NCI-H2029 (cell line): ENCODE measurements at places on chromosomes 4 and X.

- DNase-seq, result no peak
These were observed 32.9 kb upstream of the STX18 start for GRCh38 chr4:4574792-4575191.

DNA sequence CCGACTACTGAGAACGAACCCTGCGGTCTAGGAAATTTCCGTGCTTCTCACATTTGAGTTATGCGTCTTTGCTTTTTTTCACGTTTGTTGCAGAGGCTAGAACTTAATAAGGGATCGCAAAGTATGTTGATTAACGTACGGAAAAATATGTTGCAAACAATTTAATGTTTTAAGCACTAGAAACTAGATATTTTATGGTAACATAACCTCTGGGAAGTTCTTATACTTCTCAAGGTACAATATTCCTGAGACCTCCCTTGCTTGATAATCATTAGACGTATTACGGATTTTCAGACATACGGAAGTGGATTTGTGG is 639 bp upstream of the PRDM5 start:
- DNase-seq, result no peak

DNA sequence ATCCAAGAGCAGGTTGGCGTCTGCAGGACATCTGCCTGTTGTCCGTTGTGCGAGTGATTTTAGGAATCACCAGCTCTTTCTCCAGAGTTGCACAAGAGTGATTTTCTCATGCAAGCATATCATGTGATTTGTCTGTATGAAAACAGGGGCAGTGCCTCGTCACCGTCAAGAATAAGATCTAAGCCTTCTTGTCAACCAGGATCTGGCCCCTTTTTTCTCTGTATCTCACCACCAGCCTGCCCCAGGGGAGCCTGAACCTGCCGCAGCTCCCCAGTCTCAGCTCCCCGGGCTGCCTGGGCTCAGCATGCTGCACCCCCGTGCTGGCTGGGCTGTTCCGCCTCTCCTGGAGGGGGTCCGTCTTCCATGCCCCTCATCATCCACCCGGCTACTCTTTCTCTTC is 90.5 kb downstream of the STOX2 start:
- DNase-seq, result no peak

- DNase-seq, result no peak
These were observed 1102.6 kb downstream of the ADGRL3 start for GRCh38 chr4:62302710-62303109.

DNA sequence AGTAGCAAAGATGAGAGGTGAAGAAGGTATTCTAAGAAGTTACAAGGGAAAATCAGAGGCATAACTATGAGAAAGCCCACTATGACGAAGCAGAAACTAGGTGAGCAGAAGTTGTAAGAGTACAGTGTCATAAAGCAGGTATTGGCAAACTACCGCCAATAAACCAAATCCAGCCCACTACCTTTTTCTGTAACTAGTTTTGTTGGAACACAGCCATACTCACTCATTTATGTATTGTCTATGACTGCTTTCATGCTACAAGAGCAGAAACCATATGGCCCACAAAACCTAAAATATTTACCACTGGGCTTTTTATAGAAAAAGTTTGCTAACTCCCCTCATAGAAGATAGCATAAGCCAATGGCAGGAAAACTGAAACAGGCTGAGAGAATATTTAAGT is 31.8 kb upstream of the ZCCHC13 start:
- no peak for DNase-seq

DNA sequence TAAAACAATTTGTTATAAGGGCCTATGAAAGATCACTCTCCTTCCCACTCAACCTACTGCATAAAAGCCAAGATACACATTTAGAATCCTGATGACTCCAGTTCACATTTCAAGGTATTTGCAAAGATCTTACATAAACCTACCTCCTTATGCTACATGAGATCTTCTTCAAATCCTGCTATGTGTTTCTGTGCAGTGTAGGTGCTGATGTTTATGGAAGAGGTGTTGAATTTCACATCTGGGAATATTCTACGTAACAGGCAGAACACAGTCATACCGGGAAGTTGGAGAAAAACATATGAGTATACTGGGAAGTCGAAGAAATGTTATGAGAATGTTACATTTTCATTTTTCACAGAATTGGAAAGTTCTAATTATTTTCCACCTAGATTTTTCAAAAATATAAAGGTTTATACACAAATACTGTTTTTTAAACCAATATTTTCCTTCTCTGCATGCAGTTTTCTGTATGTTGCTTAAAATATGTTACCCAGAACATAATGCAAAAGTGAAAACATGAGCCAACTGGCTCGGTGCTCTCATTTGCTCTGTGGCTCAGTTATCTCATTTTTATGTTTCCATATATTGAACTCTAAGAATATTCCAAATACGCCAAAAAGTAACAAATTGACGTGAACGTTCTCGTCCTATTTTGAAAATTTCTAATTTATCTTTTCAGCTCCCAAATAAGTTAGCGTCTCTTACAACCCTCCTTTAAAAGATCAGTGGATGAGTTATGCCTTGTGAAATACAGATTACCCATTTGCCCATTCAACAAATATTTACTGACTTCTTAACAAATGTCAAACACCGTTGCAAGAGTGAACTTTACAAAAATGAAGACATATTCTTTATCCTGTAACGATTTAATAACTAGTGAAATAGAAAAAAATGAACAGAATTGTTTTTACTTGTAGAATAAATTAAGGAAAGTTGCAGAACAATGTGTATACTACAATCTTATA is 899.3 kb downstream of the STIM2 start:
- no peak for DNase-seq

DNA sequence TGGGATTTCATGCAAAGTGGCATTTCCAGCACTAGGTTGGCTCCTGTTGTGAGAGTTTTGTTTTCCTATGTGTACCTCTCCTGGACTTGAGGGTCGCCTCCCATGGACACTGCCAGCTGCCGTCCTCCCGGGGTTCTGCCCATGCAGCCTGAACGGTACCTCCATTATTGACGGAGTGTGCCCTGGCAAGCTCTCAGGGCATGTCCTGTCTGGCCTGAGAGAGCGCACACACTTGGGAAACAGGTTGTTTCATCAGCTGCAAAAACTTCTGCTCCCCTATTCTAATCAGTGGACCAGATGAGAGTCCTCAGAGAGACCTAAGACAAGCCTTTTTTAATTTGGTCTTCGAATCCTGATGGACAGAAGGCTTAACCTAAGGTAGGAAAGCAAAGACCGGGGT is 56.6 kb upstream of the HOPX start:
- no peak for DNase-seq

- DNase-seq, result no peak
These were observed 3.6 kb downstream of the NEIL3 start for GRCh38 chr4:177313263-177313662.

DNA sequence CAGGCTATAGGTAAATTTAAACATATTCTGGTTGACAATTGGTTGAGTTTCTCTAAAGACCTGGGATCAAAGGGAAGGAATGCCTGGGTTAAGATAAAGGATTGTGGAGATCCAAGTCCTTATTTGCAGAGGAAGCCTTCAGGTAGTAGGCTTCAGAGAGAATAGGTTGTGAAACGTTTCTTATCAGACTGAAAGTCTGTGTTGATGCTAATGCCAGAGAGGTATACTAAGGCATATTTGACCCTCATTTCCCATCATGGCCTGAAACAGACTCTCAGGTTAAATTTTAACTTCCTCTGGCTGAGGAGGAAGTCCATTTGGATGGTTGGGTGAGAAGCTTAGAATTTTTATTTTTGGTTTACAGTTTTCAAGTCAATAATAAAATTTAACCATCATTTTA is 48.1 kb downstream of the UGT2A2 start:
- DNase-seq, result no peak

DNA sequence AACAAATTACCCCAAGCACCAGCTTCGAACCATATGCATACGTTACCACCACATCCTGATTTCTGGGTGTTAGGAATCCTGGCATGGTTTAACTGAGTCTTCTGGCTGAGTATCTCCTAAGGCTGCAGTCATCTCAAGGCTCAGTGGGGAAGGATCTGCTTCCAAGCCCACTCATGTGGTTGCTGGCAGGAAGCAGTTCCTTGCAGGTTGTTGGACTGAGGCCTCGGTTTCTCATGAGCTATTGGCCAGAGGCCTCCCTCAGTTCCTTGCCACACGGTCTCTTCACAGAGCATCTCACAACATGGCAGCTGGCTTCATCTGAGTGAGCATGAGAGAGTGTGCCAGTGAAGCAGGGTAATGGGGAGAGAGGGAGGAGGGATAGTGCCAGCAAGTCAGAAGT is 96.1 kb upstream of the MTM1 start:
- DNase-seq, result no peak

DNA sequence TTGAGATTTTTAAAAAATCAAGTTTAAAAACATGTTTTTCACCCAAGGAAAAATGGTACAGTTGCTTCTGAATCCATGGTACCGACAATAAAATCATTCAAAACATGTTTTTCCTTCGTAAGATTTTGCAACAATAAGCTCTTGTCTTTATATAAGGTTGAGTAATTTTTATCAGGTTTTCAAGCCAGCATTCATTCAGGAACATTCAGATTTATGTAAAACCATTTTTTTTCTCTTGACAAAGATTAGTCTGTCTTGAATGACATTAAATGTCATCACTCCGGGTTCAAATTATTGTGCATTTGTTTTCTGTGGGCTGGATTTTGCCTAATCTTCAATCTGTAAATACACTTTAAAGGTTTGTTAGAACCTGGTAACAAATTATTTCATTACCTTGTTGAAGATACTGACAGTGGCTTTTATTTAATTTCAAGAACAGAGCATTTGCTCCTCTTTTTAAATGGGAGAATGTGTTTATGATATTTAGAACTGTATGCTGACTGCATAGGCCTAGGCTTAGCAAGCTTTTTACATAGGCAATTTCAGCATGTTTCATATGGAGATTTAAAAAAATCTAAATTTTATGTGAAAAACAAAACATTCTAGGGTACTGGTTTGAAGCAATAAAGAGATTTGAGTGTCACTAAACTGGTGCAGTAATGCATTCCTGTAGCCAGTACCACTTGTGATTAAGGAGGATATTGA is 336.4 kb upstream of the HAND2 start:
- DNase-seq, result no peak

DNA sequence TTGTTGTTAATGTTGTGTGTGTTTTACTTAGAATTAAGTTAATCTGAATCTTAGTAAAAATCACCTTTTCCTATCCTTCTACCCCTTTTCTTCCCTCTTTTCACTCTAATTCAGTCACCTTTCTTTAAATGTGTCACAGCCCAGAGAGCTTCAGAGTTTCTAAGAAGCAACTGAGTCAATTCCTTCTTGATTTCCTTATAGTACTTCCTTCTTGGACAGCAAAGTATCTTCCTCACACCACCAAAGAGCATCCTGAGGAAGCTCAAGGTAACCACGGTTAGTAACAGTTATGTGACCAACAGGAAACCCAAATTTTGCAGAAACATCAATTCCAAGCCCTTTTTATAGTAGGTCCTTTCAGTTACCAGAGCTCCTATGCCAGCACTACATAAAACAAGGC is 243.2 kb upstream of the BMP3 start:
- no peak for DNase-seq

- no peak for DNase-seq
These were observed 65.8 kb upstream of the GPRIN3 start for GRCh38 chr4:89373394-89373793.

DNA sequence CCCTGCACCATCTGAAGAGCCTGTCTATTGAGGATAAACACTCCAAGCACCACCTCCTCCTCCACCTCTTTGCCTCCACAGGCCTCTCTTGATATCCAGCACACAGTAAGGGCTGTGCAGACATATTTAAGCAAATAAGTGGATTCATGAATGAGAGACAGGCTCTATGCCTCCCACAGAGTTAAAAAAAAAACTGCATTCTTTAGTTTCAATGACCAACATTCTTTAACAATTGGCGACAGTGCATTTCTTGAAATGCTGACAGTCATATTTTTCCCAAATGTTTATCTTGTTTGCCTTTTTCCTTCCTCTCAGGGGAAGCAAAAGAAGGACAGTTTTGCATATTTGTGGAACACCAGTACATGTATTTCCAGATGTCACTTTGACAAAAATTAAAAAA is 38.6 kb downstream of the MXRA5 start:
- no peak for DNase-seq

- no peak for DNase-seq
These were observed 94.1 kb upstream of the FAM9B start for GRCh38 chrX:9127986-9128385.

DNA sequence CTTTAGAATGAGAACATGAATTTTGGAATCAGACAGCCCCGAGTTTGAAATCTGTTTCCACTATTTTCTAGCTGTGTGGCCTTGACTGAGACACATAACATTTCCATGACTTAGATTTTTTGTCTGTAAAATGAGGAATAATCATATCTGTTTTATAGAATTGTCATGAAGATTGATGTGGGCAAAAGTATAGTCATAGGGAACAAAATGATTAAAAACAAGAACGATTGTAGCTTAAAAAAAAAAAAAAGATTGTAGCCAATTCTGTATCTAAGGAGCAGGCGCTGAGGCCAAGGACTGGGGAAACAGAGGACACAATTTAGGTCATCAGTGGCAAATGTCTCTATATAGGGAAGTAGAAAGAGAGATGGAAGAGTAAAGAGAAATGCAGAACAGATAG is 201.6 kb upstream of the C1QTNF7 start:
- no peak for DNase-seq

DNA sequence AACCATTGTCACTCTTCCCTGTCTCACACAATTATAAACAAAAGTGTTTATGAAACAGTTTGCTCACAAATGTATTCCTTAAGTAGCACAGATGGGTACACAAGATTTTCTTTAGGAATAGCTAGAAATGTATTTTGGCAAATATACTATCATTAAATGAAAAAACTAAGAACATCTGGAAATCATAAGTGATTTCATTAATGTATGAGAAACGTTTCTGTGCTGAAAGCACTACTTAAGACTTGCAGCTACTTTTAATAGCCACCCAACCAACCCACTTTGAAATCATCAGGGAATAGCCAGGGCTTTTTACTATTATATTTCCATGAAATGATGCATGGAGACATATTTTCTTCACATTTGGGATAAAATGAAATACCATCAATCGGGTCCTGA is 62.3 kb upstream of the NAP1L5 start:
- DNase-seq, result no peak

DNA sequence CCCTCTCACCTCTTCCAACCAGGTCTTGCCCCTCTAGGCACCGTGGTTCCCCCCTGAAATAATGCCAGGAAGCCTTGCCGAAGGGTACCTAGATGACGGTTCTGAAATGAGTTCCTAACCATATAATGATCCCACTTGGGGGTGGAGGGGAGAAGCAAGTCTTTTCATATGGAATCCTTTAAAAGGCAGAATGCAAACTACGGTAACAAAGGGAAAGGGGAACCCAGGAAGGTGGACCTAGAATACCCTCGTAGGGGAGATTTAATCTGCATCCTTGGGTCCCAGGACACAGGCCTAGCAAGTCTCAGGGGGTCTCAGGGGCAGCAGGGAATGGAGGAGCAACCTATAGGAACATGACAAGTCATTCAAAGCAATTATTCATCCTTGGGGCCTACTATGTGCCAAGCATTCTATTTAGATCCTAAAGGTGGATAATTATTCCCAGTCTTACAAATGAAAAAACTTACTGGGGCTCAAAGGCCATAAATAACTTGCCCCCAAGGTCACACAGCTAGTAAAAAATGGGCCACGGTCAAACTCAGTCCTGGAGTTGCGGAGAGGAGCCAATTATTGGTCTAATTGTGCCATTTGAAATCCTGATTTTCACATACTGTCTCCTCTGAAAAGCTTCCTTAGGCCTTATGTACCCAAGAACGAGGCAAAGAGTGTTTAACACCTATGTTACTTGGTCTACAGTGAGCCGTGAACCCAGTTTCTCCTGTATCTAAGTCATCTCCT is 8.8 kb downstream of the BCOR start:
- DNase-seq, result no peak

- no peak for DNase-seq
These were observed 9.0 kb downstream of the PDGFC start for GRCh38 chr4:156962528-156962974.

- no peak for DNase-seq
These were observed 11.3 kb downstream of the SCD5 start for GRCh38 chr4:82787342-82787741.

GRCh38 chr4:103892586-103892985 is 172.8 kb upstream of the TACR3 start:
- DNase-seq, result no peak
